ENCODE measurements at places on chromosomes 5 and 9.

GRCh38 chr9:81847181-81847915, 80.9 kb upstream of the SPATA31D4 start:
- DNase-seq: no peak

- no peak for DNase-seq
Measured at GRCh38 chr5:104526866-104527265, 964.3 kb upstream of the NUDT12 start.

- DNase-seq: no peak
Measured at GRCh38 chr5:13930541-13931171, 13.8 kb downstream of the DNAH5 start.

GRCh38 chr9:3969590-3970260, 330.1 kb downstream of the GLIS3 start:
- no peak for DNase-seq

DNA sequence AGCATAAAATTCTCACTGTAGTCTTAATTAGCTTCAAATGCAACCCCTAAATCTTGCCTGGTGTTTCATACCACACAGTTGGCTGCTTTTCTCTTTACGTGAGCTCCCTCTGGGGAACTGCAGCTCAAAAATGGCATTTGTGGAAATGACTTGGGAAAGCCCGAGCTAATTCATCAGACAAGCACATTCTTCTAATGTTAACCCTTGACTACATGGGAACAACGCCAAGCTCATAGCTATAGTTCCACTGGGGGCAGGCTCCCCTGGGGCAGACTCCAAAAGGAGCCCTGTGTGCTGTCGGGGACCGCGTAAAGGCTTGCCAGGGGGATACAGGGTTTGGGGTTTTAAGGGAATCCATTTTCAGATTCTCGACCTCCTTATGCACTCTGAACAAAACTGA, 301.4 kb upstream of the DAP start:
- no peak for DNase-seq

GRCh38 chr5:126101901-126102300, 321.3 kb upstream of the GRAMD2B start:
- no peak for DNase-seq

DNA sequence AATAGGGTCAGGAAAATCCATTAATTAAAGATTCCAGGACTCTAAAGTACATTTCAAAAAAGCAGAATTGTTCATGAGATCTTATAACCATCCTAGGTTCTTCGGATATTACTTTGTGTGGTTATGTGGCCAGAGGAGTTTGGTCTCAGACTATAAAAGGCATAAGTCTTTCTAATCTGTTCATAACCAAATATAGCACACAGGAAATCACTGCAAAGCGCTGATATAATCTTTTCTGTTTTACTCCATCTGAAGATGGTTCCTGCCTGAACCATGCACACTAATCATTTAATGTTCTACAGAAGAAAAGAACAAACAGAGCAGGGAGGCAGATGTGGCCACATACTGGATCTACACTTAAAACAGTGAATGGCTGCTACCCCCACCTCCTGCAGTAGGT, 182.8 kb downstream of the SEMA5A start:
- DNase-seq: no peak

DNA sequence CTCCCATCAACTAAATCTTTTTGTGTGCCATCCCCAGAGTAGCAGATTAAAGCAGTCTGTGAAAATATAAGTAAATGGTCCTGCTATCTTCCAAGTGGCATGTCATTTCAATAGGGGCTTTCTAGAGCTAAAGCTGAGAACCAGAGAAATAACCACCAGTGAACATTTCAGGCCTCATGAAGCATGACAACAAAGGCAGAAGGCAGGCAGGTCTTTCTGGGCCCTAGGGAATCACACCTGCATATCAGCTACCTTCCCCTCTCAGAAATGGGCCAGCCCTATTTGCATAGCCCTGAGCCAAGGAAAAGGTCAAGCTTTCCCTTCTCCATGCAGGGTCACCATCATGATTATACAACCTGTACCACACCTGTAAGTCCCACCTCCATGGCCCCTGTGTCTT, 205.3 kb downstream of the DEPDC1B start:
- DNase-seq: no peak

DNA sequence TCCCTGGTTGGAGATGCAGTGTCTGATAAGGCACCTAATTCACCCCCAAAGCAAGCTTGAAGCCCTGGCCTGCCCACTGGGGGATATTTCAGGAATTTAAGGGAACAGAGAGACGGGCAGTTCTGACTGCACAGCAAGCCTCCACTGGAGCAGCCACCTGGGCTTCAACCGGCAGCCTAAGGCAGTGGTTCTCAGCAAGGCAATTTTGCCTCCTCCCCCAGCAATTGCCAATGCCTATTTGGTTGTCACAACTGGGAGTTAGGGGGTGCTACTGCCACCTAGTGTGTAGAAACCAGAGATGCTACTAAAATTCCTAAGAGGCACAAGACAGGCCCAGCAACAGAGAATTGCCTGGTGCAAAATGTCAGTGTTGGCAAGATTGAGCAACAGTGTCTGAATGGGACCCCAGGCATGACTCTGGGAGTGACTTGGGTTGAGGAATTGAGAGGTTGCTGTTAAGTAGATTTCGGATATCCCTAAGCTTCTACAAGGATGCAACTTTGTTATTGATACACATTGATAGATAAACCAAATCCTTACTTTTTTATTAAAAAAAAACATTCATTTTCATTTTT, 58.7 kb upstream of the CTSL start:
- no peak for DNase-seq

DNA sequence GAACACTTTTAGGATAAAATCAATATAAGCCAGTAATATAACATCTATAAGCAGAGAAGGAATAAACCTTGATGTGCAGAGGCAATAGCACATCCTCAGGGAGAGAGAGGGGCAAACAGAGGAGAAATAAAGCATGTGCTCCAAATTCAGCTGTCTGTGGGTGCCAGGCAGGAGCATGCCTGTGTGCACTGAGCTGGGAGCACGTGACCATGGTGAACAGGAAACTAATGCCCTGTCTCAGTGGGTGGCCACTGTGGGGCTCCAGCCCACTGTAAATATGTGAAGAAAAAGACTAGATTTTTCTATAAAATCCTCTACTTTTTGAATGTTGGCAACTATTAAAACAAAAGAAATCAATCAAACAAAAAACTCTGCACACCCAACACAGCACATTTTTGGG, 55.3 kb downstream of the FYB1 start:
- DNase-seq: no peak

GRCh38 chr5:148268566-148268965, at the start of gene SPINK13:
TSS of gene SPINK13 (plus strand) at chr5:148268794. CDS start at chr5:148270073, 1,279 bp downstream.
- no peak for DNase-seq

DNA sequence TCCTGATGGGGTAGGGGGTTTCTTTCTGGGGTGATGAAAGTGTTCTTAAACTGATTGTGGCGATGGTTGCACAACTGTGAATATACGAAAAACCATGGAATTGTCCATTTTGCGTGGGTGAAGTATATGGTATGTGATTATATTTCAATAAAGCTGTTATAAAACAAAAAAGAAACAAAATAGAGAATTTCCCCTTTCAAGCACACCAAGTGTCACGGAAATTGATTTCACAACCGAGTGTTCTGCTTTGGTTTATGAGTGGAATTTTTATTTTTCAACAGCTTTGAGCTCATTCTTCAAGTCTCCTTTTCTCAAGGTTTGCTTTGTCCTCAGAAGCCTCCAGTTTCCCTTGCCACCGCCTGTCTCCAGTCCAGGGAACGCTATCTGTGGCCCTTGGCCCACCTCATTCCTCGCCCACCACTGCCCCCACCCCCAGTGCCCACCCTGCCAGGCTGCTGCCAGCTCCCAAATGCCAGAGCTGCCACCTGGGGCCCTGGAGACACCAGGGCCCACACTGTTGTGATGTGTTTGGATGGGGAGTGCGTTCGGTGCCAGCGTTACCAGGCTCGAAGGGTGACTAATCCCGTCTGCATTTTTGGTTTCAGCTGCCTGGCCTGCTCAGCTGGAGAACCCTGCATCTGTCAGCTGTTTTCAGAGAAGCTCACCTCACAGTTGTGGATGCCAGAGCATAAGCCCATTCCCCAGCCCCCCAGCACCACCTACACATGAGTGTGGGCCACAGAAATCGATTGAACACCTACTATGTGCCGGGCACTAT, 30.4 kb downstream of the DUSP1 start:
- DNase-seq: no peak

DNA sequence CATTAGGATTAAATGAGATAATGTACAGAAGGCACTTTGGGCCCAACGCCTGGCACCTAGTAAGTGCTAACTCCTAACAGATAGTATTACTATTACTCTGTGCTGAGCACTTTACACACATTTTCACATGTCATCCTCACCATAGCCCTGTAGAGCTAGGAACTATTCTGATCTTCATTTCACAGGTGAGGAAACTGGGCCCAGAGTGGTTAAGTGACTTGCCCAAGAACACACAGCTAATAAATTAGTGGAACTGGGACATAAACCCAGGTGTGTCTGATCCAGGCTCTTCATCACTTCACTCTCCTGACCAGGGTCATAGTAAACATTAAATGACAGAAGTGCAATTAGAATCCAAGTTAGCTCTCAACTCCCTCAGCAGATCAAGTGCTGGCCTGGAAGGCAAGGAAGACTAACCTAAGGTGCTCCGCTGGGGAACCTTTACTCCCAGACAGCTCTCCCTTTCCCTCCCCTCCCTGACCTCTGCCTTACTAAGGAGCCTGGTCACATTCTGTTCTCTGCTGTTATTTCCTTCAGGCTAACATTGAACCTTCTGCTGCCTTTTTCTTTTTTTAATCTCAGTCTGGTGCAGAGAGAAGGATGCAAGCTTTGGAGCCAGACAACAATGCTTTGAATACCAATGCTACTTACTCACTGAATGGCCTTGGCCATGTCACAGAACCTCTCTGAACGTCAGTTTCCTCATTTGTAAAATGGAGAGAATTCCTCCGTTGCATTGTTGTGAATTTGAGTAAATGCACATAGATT, 4.1 kb upstream of the ADRA1B start:
- DNase-seq: no peak

DNA sequence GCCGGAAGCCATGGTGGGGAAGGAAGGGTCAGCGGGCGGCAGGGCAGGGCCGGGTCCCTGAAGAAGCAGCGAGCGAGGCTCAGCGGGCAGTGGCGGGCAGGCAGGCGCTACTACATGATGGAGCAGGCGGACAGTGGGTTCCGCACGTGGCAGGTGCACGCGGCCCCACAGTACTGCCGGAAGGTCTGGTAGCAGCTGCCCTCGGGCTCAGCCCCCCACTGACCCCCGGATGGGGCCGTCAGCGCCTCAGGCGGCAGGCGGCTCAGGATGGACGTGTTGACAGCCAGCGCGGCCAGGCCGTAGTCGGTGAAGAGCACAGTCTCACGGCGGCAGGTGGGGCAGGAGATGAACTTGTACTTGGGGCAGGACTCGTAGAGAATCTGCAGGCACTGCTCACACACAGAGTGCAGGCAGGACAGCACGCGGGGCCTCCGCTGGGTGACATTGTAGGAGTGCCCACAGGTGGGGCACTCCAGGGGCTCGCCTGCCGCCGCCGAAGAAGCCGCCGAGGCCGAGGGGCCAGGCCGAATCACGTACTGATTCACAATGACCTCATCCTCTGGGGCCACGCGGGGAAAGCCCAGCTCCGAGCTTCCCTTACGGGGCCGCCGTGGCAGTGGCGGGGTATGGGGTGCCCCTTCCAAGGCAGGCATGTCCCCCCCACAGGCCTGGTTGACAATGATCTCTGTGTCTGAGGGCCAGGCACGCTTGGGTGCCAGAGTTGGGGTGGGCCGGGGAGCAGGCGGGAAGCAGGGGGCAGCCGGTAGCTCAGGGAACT, 1.5 kb downstream of the RNF208 start:
- no peak for DNase-seq

- DNase-seq: no peak
Measured at GRCh38 chr9:91187965-91188344, 173.8 kb downstream of the AUH start.

- DNase-seq: no peak
Measured at GRCh38 chr5:139343476-139343875, 1.8 kb downstream of the PAIP2 start.

GRCh38 chr9:116639251-116639741, 47.8 kb upstream of the TRIM32 start:
- DNase-seq: no peak

DNA sequence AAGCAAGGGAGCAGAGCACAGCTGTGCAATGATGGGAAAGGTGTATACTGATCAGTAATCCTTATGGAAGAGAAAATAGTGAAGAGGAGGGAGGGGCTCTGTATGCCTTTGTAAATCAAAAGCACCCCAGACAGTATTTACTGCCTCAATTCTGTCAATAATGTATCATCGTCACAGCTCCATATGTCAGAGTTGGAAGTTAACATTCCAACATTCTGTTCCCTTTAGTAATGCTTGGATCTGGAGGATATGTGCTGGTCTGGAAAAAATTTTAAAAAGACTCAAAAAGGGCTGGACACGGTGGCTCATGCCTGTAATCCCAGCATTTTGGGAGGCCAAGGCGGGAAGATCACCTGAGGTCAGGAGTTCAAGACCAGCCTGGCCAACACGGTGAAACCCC, 310.4 kb downstream of the ACTL7B start:
- no peak for DNase-seq

GRCh38 chr5:158553962-158554336, 545.8 kb downstream of the EBF1 start:
- DNase-seq: no peak

- DNase-seq: no peak
Measured at GRCh38 chr9:19698960-19699359, 89.9 kb downstream of the SLC24A2 start.

- DNase-seq: peak; percentile 4
Measured at GRCh38 chr9:27125030-27125429, 16.0 kb downstream of the TEK start.

DNA sequence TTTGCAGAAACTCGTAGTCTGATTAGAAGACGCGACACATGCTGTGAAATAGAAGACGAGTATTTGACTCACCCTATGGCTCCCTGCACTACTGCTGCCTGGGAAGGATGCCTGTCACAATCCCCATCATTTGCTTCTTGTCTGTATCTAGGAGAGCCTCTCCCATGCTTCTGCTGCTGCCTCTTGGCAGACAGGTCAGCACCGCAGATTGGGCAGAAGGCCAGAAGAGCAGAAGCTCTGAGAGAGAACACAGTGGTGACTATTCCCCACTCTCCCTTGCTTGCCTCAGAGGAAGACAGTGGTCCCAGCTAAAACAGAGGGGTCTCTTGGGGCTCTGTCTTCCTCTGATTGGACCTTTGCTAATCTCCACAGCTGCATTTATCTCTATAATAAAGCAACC, 84.0 kb upstream of the SMIM32 start:
- no peak for DNase-seq

GRCh38 chr9:92468206-92468605, 14.1 kb downstream of the ASPN start:
- peak; percentile 32 for DNase-seq

DNA sequence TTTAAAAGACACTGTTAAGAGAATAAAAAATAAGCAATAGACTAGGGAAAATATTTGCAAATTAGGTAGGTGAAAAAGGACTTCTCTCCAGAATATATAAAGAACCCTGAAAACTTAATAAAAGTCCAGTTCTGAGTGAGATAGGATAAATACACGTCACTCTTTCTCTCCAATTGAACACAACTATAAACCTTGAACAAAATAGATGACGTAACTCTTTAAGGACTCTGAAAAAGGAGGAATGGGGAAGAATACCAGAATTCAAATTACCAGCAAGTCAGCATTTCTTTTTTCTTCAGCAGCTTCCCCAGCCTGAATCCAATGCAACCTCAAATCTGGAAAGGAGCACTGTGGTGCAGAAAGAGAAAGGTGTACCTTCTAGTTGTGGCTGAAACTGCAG, 6.8 kb upstream of the WDR41 start:
- DNase-seq: no peak

- DNase-seq: no peak
Measured at GRCh38 chr9:17116400-17116837, 18.4 kb upstream of the CNTLN start.

- DNase-seq: no peak
Measured at GRCh38 chr5:74409712-74410111, 230.8 kb downstream of the ENC1 start.

- no peak for DNase-seq
Measured at GRCh38 chr5:109173036-109173794, 236.6 kb downstream of the PJA2 start.
